ENCODE measurements at places on chromosomes 12 and 14.

GRCh38 chr12:118402251-118402650 lies 25.9 kb downstream of the SUDS3 start:
- DNase-seq = no peak

GRCh38 chr12:12476857-12477531 lies 85.7 kb downstream of the DUSP16 start:
- DNase-seq = no peak

- peak; percentile 35 for DNase-seq
These were observed 14.4 kb upstream of the HIP1R start for GRCh38 chr12:122820838-122821271.

GRCh38 chr14:76929927-76930326 lies 98.6 kb downstream of the IRF2BPL start:
- no peak for DNase-seq

GRCh38 chr14:63562405-63562804 lies 19.2 kb upstream of the PPP2R5E start:
- DNase-seq = no peak

DNA sequence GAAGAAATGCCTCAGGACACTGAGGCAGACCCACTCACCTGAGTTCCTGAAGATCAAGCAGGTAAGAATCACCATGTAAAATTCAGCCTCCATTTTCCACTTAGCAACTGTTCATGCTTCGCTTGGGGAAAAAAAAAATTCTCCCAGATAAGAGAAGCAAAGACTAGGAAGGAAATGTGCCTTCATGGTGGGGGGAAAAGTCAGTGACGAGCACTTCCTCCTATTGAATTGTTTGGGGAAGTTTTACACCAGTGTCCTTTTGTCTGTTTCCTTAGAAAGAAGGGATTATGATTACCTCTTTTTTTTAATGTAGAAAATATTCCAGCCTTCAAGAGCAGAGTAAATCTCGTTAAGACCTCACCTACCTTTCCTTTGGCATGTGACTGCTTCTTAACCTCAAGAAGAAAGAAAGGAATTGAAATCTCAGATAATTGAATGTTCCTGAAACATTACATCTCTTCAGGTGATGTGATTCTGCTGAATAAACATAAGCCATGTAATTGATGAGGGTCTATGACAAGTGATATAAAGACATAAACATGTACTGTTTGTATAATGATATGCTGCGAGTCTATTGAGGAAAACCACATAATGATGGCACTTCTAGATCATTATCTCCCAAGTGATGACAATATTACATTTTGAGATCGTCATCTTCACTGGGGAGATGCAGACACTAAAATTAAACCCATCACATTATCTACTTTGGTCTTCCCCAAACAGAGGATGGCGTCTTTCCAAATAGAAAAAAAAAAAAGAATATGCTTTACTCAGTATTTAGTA lies at the start of gene PTPRB:
Gene PTPRB (minus strand): TSS at position 127 of the 783 bp plus-strand sequence. CDS start 34 bp downstream, at position 93.
- DNase-seq = no peak
